ENCODE measurements at places on chromosomes 7 and 10.

DNA sequence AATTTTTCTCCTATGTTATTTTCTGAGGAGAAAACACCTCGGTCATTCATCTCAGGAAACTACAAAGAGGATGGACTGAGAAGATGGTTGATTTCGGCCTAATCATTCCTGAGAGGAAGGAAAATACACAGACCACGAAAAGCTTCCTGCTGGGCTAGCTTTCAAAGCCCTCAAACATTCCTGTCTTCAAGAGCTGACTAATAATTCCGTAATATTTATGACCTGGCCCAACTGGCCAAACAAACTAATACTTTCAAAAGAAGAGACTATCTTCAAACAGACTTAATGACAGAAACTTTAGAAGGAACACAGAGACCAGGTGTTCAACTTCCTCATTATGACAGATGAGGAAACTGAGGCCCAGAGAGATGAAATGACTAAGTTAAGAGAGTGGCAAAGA lies 215.1 kb upstream of the FRMD4A start:
- DNase-seq: no peak

- DNase-seq: no peak
Measured at GRCh38 chr10:17220652-17221100, 7.4 kb upstream of the VIM start.

DNA sequence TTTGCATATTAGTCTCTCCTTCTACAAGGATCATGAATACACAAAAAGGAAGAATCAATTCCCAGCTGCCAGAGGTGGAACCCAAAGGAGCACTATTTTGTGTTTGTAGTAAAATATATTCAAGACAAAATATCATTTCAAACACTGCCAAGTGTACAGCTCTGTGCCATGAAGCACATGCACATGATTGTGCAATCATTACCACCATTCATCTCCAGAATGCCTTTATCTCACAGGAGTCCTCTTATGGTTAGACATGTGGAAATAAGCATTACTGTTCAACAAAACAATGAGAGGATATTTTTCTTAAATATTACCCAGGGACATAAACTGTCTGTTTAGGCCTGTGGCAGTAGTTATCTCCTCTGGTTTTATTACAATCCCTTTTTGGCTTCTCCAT lies 151.4 kb upstream of the PPP1R3A start:
- DNase-seq: no peak

GRCh38 chr10:91597197-91597881 lies 35.5 kb downstream of the PPP1R3C start:
- no peak for DNase-seq

DNA sequence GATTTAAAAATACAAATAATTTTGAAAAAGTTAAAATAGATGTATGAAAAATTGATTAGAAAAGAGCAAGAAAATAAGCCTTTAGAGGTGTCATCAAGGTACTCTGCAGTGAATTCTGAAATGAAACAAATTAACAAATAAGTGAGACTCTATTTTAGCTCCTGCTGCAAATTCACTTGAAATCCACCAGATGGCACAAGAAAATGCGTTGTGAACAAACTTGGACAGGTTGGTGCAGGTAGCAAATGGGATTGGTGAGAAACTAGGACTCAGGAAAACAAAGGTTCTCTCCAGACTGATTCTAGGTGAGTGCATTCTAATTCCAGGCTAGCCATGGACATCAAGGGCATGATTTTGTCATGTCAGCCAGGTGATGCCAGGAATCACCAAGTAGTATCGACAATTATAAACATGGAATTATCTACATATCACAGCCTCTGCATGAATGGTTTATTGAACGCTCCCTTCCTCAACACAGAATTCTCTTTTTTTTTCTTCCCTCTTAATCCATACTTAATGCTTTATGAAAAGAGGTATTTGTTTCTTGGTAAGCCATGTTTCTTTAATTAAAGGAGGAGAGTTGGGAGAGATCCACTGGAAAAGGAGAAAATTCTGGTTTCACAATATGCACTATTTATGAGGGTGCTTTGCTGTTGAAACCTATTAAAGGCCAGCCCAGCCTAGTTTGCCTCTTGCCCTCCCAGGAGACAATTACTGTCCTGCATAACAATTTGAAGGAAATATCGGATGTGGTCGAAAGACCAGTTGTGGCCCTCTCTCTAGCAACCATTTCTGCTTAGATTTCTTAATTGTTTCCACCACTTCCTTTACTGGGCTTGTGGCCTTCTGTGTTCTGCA lies 118.1 kb downstream of the ZNF365 start:
- no peak for DNase-seq

GRCh38 chr10:62457196-62457595 lies 83.0 kb downstream of the ZNF365 start:
- DNase-seq: no peak

DNA sequence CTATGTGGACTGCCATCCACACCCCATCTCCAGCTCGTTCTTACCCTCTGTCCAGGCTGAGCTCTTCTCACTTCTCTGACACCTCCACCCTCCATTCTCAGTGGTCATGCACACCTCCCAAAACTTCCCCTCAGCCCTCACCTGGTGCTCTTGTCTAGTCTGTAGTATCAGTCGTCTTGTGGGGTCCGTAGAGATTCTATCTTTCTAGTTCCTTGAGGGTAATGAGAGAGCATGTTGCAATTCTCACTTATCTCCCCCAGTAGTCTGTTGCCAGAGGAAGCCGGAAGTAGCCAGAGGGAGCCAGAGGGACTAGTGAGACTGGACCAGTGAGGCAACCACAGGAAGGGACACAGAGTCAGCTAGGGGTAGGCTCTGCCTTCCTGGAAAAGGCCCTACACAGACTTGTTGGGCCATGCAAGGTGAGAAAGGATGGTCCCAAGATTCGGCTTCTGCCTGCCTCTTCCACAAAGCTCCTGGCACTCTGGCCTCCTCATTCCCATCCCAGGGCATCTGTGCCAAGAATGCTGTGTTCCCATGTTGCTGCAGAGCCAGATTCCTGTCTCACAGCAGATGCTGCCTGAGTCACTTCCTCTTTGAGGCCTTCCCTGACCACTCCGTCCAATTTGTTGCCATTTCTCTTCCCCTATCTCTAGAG lies 50.6 kb upstream of the DUSP5 start:
- DNase-seq: no peak
